CD4-positive, alpha-beta T cell treated with Interleukin-6 at 100 ng/mL for 8 hours (primary cell): ENCODE measurements at places on chromosomes 1 and 21.

DNA sequence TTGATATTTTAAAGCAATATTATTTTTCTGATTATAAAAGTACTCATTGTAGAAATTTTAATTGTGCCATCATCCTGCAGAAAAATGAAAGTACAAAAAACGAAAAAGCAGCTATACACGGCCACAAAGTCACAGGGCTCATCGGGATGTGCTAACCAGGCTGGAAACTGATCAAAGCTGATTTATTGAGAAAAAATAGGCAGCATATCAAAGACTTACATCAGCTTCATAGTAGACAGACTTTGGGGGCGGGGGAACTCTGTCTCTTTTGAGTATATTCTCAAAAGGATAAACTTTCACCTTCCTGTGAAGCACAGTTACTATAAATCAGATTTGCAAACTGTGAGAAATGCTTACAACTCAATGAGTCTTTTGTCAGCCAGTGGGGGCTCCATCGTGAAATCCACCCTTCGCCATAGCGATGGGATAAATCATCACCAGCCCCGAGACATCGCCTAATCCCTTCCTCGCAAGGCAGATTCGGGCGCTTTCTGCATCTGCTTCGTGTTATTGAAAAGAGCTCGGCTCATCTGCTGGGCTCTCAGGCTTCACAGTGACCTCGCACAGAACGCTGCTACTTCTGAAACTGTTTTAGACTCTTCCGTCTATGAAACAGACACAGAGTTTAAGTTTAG is 69.2 kb upstream of the ERG start:
- DNase-seq: no peak

DNA sequence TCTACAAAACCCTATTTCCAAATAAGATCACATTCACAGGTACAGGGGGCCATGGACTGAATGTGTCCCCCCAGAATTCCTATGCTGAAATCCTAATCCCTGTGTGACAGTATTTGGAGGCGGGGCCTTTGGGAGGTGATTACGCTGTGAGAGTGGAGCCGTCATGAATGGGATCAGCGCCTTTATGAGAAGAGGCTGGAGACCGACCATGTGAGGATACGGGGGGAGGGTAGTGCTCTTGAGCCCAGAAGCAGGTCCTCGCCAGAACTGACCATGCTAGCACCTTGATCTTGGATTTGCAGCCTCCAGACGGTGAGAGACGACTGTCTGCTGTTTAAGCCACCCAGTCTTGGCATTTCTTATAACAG is 23.8 kb upstream of the KIF26B start:
- no peak for DNase-seq

DNA sequence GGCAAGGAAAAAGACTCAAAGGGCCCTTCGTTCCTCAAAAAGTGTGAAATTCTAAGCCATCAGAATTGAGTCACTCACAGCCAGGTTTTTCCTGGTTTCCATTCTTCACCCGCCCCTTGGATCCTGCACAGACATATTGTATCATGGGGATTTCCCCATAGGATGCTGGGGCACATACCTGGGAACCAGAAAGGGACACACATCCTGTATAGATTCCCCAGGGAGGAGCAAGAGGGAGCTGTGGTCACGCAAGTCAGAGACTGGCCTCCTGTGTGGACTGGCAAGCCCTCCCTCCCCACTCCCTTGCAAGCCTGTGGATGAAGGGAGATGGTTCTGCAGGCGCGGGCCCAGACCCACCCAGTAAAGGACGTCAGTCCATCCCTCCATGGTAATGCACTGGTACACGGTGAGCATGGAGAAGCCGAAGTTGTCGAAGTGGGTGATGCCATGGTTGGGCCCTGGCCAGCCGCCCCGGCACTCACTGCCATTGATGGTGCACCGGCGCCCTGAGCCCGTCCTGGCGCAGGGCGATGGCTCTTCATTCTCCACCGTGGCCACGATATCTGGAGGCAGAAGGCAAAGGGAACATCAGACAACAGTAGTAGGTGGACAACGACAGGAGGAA is 23.2 kb downstream of the CACNA1S start:
- no peak for DNase-seq

GRCh38 chr21:14453339-14454015 is 70.5 kb upstream of the HSPA13 start:
- no peak for DNase-seq

- DNase-seq: no peak
These were observed 45.2 kb upstream of the CNTN2 start for GRCh38 chr1:204997591-204998355.

DNA sequence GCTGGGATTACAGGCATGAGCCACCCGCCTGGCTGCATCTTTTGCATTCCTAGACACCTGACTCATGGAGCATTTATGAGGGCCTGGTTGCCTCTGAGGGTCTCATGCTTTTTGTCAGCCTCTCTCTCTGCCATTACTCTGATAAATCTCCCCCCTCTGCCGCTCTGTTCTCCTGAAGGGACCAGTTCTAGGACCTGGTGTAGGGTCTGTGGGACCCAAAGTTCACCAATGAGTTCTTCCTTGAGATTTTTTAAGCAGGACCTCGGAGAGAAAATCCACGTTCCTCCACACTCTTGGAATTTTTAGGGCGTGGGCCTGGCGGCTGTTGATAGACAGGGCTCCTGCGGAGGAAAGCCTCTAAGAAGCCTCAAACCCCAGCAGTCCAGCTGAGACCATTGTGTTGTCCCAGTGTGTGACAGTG is 91.9 kb upstream of the ERRFI1 start:
- DNase-seq: no peak

- DNase-seq: no peak
These were observed 46.5 kb downstream of the PKP1 start for GRCh38 chr1:201329801-201330200.
